ENCODE measurements at places on chromosomes 6 and 20. TPM values are rescaled to one million over a fixed set of nuclear protein-coding genes. Genes with fewer than 3 reads are reported as not detected.
A peak's percentile ranks its signal among the peaks of the same experiment; 100 is the strongest.

LY6G6D gene
- total RNA-seq = not detected

ANKS1A gene
- total RNA-seq = 20.6 TPM

TAPBP gene
- 80.1 TPM for total RNA-seq

PPP1R3G gene
- 0.27 TPM for total RNA-seq

- no peak for DNase-seq
- H3K4me3 ChIP-seq = peak overlapping the region; percentile 46
- no peaks in the 10 kb centered on the region for H3K4me1 ChIP-seq
Measured at GRCh38 chr6:28816909-28817807, 106.6 kb downstream of the TRIM27 start.

- no peak overlapping the region for H3K4me3 ChIP-seq
- DNase-seq = no peak
- H3K4me1 ChIP-seq = peaks cover 7% of the 10 kb centered on the region
- H3K27me3 ChIP-seq = no peaks in the 10 kb centered on the region
Measured at GRCh38 chr6:113587078-113587699, 270.0 kb upstream of the MARCKS start.

DNA sequence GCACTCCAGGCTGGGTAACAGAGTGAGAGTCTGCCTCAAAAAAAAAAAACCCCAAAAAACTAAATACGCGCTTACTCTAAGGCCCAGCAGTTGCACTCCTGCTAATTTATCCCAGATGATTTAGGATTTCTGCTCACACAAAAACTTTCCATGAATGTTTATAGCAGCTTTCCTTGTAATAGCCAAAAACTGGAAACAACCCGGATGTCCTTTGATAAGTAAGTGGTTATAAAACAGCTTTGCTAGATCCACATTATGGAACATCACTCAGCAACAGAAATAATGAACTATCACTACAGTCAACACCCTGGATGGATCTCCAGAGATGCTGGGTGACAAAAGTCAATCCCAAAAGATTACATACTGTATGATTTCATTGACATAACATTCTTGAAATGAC is 220.4 kb upstream of the JARID2 start:
- no peaks in the 10 kb centered on the region for H3K36me3 ChIP-seq
- no peaks in the 10 kb centered on the region for H3K27me3 ChIP-seq
- 0 out of 2 replicates have a peak, but pooled peaks cover 3% of the 10 kb centered on the region for H3K4me1 ChIP-seq
- H3K4me3 ChIP-seq = no peak overlapping the region
- no peak for DNase-seq

- H3K4me1 ChIP-seq = no peaks in the 10 kb centered on the region
- no peak overlapping the region for H3K4me3 ChIP-seq
- H3K27ac ChIP-seq = no peak overlapping the region
- no peaks in the 10 kb centered on the region for H3K36me3 ChIP-seq
- DNase-seq = no peak
- no peaks in the 10 kb centered on the region for H3K27me3 ChIP-seq
Measured at GRCh38 chr6:119738425-119738824, 388.9 kb upstream of the MAN1A1 start.

DNA sequence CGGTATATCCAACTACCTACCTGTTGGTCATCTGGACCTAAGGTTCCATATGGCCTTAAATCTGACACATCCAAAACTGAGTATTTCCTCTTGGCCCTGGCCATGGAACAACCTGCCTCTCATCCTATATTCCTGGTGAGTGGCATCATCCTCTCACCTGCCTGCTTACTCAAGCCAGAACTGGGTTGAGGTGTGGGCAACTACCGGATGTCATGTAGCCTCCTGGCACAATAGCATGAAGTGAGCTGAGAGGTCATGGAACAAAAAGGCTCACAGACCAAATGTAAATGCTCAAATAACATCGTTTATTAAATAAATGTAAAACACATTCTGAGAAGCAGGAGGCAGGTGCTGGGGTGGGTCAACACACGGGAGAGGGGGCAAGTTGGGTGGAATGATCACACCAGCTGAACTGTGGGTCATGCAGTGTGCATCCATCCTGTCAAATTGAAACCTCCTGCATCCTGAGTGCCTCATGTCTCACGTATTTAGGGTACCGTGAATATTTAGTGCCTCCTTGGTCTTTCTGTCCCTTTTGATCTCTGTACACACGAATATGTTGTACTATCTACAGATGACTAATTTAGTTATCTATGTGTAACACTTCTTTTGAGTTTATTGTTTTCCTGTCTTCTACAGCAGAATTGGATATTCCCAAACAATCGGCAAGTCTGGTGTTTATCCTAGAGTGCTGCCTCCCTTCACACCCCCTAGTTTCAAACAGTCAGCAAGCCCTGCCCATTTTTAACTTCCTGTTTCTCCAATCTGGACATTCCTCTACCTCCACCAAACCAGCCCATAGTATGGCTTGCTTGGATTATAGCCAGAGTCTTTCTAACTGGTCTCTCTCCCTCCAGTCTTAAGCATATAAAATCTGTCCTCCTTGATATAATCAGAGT is 7.9 kb upstream of the POU5F1 start:
- H3K4me3 ChIP-seq = no peak overlapping the region
- no peaks in the 10 kb centered on the region for H3K36me3 ChIP-seq
- peaks cover 10% of the 10 kb centered on the region for H3K4me1 ChIP-seq
- no peaks in the 10 kb centered on the region for H3K27me3 ChIP-seq
- H3K27ac ChIP-seq = no peak overlapping the region

GRCh38 chr6:14095437-14095836 is 22.1 kb upstream of the CD83 start:
- H3K4me1 ChIP-seq = no peaks in the 10 kb centered on the region
- H3K27me3 ChIP-seq = no peaks in the 10 kb centered on the region

- no peaks in the 10 kb centered on the region for H3K36me3 ChIP-seq
- H3K27ac ChIP-seq = no peak overlapping the region
- no peaks in the 10 kb centered on the region for H3K27me3 ChIP-seq
- no peak overlapping the region for H3K4me3 ChIP-seq
- no peak for DNase-seq
- H3K4me1 ChIP-seq = no peaks in the 10 kb centered on the region
Measured at GRCh38 chr6:89400912-89401399, 11.1 kb downstream of the RRAGD start.

GRCh38 chr20:18639501-18639979 is 51.7 kb downstream of the DTD1 start:
- H3K4me1 ChIP-seq = no peaks in the 10 kb centered on the region
- H3K4me3 ChIP-seq = no peak overlapping the region
- no peak overlapping the region for H3K27ac ChIP-seq
- H3K36me3 ChIP-seq = no peaks in the 10 kb centered on the region

- H3K4me3 ChIP-seq = no peak overlapping the region
- H3K4me1 ChIP-seq = no peaks in the 10 kb centered on the region
- no peak for DNase-seq
- H3K36me3 ChIP-seq = no peaks in the 10 kb centered on the region
- no peak overlapping the region for H3K27ac ChIP-seq
Measured at GRCh38 chr6:82711971-82712370, 348.4 kb downstream of the TPBG start.

DNA sequence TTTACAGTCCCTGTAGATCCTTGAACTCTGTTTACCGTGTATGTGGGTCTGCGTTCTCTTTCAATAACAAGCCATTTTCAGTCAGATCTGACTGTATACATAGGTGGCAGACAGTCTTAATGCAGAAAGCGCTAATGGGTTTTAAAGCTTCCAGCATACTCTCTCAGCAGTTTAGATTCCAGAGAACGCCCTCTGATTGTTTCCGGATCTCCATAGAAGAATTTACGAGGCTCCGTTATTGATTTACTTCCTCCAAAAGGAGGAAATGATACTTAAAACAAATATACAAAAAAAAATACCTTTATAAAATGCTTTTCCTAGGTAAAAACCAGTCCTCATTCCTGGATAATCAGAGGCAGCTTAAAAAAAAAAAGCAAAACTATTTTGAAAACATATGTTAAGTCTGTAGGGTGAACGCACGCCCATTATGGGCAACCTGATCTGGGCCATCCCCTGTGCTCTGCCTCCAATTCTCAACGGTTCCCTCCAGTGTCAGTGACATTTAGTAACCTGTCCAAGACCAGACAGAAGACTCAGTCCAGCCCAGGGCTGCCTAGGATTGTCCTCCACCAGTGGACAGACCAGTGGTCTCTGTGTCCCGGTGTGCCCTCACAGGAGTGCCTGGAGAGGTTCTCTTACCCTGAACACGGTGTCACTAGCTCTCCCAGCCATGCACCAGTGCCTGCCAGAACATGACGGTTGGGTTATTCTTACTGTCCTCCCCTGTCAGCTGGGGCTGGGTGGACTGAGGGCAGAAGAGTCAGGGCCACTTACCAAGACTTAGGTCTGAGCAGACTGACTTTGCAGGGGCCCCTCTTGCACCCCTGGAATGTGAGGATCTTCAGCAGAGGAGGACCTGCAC is 217.3 kb downstream of the ARID1B start:
- no peaks in the 10 kb centered on the region for H3K4me1 ChIP-seq
- no peak overlapping the region for H3K27ac ChIP-seq
- no peak overlapping the region for H3K4me3 ChIP-seq
- no peaks in the 10 kb centered on the region for H3K27me3 ChIP-seq
- H3K36me3 ChIP-seq = no peaks in the 10 kb centered on the region

DNA sequence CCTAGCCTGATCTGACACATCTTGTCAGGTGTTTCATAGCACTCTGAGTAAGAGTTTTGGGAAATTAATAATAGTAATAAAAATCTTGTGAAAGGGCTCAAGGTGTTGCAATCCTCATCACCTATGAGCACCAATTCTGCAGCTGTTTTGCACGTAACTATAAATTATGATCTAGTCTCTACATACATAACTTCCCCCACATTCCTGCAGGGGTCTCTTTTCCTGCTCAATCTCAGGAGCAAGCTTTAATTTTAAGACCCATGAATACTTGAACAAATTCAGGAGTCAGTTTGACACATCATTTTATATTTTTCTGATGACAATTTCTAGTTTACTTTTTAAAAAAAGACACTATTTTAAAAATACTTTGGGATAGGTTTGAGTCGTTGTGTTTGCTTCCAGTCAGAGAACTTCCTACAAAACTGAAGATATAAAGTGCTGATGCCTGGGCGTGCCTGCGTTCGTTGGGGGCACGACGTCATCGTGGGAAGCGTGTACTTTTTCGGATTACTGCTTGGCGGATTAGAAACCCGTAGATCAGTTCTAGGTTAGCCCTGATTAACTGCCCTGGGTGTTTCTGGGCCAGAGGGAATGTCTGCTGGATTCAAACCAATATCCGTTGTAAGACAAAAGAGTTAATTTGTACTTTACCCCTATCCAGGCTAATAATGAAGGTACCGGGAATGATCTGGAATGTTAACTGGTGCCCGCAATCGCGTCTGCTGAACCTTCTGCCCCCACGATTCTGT is 1.0 kb upstream of the E2F3 start:
- peak overlapping the region; percentile 47 for H3K4me3 ChIP-seq
- no peaks in the 10 kb centered on the region for H3K36me3 ChIP-seq
- DNase-seq = peak; percentile 43

DNA sequence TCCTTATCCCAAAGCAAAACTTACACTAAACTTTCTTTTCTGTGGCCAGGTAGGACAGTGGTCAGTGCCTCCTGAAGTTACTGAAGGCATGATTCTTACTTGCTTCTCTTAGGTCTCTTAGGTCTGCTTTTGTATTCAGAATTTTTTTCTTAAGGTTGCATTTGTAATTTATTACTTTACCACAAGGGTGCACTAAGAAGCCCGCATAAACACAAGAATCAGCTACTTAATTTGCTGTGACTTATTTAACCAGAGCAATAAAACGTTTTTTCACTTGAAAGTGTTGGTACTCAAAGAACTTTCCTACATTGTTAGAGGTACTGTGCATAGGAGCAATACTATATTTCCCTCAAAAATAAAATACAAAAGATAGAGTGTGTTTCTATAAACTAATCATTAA is 75.4 kb upstream of the LAMA2 start:
- H3K4me3 ChIP-seq = no peak overlapping the region
- DNase-seq = peak; percentile 34
- no peaks in the 10 kb centered on the region for H3K27me3 ChIP-seq
- no peak overlapping the region for H3K27ac ChIP-seq
- no peaks in the 10 kb centered on the region for H3K4me1 ChIP-seq

Data from HCT116 (cell line).